Esophagus (tissue), 2 donors: ENCODE measurements at places on chromosomes 4 and X. TPM values are rescaled to one million over a fixed set of nuclear protein-coding genes. Genes with fewer than 3 reads are reported as not detected.

Gene MAGEA1
- polyA plus RNA-seq, result not detected

Gene MAGEE2
- not detected for polyA plus RNA-seq

Gene RNF150
- polyA plus RNA-seq, result 0.87 TPM

Gene C4orf51
- not detected for polyA plus RNA-seq

Gene TMEM271
- polyA plus RNA-seq, result 0.08 TPM

Gene SYTL5
- 3.0 TPM for polyA plus RNA-seq

Gene TIMM8A
- polyA plus RNA-seq, result 9.8 TPM
